ENCODE measurements at places on chromosomes 6 and 20.

GRCh38 chr6:159473475-159474263, 219.4 kb downstream of the SOD2 start:
- no peak for DNase-seq

GRCh38 chr6:133964702-133965101, 11.7 kb downstream of the TBPL1 start:
- DNase-seq = no peak

DNA sequence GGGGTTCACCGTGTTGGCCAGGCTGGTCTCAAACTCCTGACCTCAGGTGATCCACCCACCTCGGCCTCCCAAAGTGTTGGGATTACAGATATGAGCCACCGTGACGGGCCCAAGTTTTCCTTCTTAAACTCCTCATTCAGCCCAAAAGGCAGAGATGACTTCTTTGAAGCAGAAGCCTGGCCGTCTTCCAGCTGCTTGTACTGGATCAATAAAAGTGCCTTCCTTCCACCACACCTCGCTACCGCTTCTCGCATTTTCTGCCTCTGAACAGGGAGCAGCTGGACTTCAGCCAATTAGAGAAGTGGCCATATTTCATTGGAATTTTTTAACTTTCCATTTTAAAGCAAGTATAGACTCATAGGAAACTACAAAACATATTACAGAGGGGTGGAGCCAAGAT, 241.1 kb downstream of the PREX1 start:
- no peak for DNase-seq

DNA sequence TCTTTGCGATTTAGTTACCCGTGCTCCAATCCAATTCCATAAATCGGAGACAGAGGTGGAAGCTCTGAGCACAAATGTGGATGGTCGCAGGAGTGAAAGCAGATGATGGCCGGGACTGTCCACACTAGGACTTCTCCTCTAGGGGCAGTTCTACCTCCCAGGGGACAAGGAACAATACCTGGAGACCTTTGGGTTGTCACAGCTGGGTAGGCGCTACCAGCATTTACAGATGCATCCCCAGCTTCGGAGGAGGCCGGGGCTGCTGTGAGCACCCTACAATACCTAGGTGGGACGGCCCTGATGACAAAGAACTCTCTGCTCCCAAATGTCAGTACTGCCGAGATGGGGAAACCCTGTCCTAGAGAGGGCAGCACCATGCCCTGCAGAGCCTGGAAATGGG, 195.9 kb upstream of the CDH4 start:
- DNase-seq = no peak

DNA sequence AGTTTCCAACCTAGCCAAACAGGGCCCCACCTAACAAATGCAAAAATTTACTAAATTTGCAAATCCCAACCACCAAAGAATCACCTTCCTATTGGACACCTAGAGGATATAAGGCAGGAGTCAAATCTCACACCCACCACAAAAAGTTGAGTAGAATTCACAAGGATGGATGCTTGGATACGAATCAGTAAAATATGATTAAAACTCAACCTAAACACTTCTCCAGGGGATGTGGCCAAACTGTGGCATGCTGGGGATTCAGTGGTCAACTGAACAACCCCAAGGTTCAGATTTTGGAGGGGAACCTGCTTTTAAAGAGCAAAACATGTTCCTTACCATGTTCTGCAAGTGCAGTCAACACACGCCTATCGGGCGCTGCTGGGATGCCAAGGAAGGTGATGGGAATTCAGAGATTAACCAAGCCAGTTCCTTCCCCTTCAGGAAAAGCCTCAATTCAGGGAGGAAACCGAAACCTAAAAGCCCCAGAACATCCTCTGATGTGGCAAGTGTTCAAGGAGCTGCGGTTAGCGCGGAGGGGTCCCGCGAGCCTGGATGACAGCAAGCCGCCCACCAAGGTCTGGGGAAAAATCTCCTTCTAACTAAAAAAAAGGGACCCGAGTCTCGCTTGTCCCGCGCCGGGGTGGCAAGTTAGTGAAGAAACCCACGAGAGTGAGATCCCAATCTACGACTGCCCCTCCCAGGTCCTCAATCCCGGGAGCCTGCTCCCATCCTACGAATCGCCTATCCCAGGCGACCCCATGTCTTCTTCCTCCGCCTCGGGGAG, 902 bp downstream of the SAMHD1 start:
- DNase-seq = no peak

- DNase-seq = peak; percentile 38
Measured at GRCh38 chr20:63520934-63521601, 503 bp downstream of the PPDPF start.

- DNase-seq = no peak
Measured at GRCh38 chr6:128135325-128135724, 234.5 kb upstream of the THEMIS start.

GRCh38 chr6:22072949-22073348, 223.9 kb downstream of the PRL start:
- no peak for DNase-seq

GRCh38 chr20:32675223-32675975, 1.7 kb upstream of the C20orf203 start:
- no peak for DNase-seq

- no peak for DNase-seq
Measured at GRCh38 chr6:126831461-126831860, 287.0 kb upstream of the RSPO3 start.

GRCh38 chr6:43506667-43507471, 3.3 kb downstream of the LRRC73 start:
- DNase-seq = peak; percentile 60

DNA sequence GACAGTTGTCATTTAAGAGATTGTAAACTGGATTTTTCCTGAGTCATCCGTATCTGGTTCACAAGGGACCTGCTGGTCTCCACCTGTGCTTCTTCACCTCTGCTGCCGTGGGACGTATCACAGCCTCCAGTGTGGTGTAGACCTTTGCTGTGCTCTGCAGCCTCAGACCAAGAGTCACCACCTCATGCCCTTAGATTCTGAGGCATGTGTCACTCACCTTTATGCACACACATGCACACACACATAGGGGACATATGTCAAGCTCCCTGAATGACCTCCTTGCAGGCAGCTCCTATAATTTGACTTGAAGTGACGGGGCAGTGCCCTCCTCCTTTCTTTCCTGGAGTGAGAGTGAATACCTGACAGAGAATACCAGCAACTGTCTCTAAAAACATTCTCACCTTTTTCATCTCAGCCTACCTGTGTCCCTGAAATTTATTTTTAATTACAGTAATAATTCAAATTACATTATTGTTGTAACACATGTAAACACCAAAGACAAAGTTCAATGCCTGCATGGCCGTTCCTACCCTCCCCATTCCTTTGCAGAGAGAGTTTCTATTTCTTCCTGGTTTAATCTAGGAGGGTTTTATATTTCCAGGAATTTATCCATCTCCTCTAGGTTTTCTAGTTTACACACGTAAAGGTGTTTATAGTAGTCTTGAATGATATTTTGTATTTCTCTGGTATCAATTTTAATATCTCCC, 3.5 kb downstream of the SLC17A4 start:
- no peak for DNase-seq

- no peak for DNase-seq
Measured at GRCh38 chr6:35754452-35755277, 17.8 kb downstream of the ARMC12 start.
